ENCODE measurements at places on chromosomes 3 and 15. TPM values are rescaled to one million over a fixed set of nuclear protein-coding genes. Genes with fewer than 3 reads are reported as not detected.

LARP6 gene
- total RNA-seq: not detected

LYZL4 gene
- total RNA-seq: not detected

ITIH1 gene
- total RNA-seq: not detected

PLXNA1 gene
- 3.7 TPM for total RNA-seq

RTP3 gene
- not detected for total RNA-seq

SLC2A2 gene
- total RNA-seq: not detected

GOLGA8G gene
- total RNA-seq: not detected

CLDN1 gene
- 12.3 TPM for total RNA-seq

ST8SIA2 gene
- total RNA-seq: not detected

FGF7 gene
- not detected for total RNA-seq

DOCK3 gene
- 7.2 TPM for total RNA-seq

IL17RD gene
- 0.09 TPM for total RNA-seq

CLDND1 gene
- total RNA-seq: 361 TPM

C15orf62 gene
- 1.7 TPM for total RNA-seq

SLC28A2 gene
- not detected for total RNA-seq

CX3CR1 gene
- total RNA-seq: 2.7 TPM

GPR87 gene
- total RNA-seq: 2.2 TPM

OR5K1 gene
- not detected for total RNA-seq

CAMK2N2 gene
- total RNA-seq: 0.24 TPM

DNAH1 gene
- 32.4 TPM for total RNA-seq

THBS1 gene
- 0.99 TPM for total RNA-seq

LRRN1 gene
- 2.6 TPM for total RNA-seq

SLC51B gene
- not detected for total RNA-seq

ANAPC13 gene
- 40.0 TPM for total RNA-seq
